ENCODE measurements at places on chromosomes 3 and 15.
A peak's percentile ranks its signal among the peaks of the same experiment; 100 is the strongest.

DNA sequence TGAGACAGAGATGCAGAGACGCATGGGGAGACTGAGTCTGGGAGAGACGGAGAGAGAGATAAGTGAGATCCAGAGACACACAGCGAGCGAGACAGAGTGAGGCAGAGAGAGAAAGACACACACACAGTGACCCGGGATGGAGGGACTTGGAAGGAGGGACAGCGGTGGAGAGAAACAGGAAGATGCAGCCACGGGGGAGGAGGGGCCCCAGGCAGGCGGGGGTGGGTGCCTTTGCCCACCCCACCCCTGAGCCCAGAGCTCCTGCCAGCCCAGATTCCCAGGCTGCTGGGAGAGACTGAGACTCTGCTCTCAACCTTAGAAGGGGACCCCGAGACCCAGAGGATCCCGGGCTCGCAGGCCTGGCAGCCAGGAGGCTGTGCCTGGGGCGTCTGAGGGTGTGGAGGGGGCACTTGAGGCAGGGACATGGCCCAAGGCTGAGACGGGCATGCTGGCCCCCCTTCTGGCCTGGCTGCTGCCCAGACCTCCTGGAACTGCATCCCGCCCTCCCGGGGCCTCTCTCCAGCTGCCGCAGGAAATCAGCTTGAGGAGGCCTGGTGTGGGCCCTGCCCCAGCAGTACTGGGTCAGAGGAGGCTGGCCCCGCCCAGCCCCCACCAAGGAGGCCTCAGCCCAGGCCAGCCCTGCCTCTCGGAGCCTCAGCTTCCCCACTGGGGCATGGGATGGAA lies 18.1 kb downstream of the H1-8 start:
- DNase-seq: no peak

GRCh38 chr3:125212509-125213363 lies at the start of gene SLC12A8:
SLC12A8 (minus strand) TSS chr3:125212748; CDS start chr3:125211349, 1,399 bp downstream.
- peak; percentile 42 for DNase-seq

DNA sequence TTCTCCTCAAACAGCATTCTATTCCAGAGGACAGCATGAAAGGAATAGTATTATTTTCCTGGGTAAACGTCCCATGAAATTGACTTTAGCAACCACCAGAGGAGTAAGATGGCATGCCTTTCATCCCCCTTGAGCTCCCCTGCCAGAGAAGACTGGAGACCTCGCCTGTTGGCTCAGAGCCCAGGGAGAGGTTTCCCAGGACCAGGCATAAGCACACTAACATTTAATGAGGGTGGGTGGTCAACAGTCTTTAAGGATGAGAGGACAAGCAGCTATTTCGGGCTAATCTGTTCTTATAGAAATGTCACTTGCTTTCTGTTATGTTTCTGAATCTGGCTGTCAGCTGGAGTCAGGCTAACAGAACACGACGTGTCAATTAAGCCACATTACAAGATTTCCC lies 390.5 kb downstream of the GABRG3 start:
- DNase-seq: no peak

DNA sequence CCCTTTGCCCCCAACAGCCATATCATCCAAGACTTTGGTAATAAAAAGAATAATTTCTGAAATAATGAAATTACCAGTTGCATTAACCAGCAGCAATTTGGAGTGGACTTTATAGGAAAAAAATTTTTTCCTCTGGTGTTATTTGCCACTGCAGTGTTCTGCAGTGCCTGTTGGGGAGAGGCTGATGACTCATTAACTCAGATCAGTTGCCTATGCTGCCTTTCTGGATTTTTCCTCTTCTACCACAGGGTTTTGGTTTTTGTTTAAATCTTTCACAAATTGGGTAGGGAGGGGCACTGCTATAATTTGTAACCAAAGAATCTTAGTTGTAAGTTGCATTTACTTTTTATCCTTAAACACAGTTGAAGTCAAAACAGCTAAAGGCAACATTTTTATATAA lies 22.7 kb downstream of the ATP6V1A start:
- DNase-seq: peak; percentile 55

DNA sequence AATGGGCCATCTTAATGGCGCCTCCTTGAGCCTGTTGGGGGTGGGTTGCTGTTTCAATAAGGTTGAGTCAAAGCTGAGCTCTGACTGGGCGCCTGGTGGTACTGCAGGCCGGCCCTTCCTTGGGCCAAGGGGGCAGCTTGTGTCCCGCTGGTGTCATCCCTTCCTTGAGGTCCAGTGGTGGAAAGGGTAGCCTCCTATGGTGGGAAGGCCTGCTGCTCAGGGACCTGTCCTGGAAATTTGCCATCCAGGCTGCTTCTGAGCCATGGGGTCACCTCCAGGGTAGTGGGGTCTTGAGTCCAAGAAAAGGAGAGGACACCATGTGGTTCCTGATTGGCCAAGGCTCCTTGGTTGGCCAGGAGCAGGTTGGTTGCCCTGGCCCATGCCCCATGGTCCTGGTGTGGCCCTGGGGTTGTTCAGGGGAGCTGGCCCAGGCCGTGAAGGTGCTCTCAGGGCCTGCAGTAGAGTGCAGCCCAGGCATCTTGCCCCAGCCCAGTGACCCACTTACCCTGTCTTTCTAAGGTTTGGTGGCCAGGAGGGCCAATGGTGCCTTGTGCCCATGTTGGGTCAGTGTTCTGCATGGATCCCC lies 188.7 kb downstream of the UBE3A start:
- DNase-seq: no peak

- DNase-seq: no peak
These were observed 88.8 kb downstream of the CRTC3 start for GRCh38 chr15:90618330-90619125.

GRCh38 chr15:32803631-32804030 lies 85.8 kb downstream of the GREM1 start:
- peak; percentile 8 for DNase-seq

GRCh38 chr3:182139627-182140357 lies 428.1 kb downstream of the SOX2 start:
- DNase-seq: no peak

DNA sequence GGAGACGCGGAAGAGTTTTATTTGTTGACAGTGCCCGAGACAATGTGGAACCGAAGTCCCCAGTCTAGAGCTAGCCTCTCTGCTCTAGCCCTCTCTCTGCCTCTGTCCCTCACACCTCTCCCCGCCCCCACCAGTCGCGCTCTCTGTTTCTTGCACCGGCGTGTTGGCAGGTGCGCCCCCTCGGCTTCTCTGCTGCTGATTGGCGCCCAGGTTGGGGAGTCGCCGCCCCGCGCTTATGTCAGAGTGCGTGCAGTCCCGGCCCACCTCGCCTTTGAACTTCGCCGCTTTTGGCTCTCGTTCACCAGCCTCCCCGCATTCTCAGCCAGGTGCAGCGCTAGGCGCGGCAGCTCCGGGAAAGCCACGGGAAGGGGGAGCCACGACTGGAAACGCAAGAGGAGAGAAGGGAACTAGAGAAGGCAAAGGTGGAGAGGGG lies at the start of gene SOX14:
Gene SOX14, plus strand, starts transcription at position 315 of the 433 bp plus-strand sequence. CDS start 470 bp downstream, outside the sequence.
- DNase-seq: no peak

GRCh38 chr3:25339225-25339624 lies 88.8 kb upstream of the RARB start:
- no peak for DNase-seq

DNA sequence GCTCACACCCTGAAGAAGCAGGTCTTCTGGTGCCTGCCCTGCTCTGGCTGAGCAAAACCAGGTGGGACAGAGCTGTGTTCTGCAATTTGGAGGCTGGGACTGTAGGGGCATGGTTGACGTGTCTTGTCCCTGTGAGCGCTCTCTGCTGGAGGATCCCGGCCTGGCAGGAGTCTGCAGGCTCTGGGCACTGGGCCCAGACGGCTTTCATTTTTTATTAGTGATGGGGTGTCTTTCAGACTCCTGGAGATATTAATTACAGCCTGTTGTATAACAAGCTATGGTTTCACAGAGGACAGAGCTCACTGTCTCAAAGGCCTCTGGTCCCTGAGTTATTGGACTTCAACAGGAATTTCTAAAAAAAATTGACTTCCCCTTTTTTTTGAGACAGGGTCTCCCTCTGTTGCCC lies 29.5 kb upstream of the ZNF710 start:
- peak; percentile 24 for DNase-seq

DNA sequence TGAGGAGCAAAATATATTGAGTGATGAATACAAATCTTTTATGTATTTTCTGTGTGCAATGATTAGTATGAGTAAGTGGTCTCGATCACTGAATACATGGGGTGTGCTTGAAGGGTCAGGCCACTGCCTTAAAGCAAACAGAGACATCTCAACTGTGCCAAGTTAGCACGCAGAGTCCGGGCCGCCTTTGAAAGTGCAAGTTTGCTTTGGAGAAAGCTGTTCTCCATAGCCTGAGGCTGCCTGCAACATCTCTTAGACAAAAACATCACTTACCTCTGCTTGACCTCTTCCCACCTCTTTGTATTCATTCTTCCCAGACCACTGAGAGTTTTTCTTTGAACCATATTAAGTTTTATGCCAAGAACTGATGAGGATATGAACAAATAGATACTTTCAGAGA lies 267.0 kb downstream of the ZBTB20 start:
- no peak for DNase-seq

DNA sequence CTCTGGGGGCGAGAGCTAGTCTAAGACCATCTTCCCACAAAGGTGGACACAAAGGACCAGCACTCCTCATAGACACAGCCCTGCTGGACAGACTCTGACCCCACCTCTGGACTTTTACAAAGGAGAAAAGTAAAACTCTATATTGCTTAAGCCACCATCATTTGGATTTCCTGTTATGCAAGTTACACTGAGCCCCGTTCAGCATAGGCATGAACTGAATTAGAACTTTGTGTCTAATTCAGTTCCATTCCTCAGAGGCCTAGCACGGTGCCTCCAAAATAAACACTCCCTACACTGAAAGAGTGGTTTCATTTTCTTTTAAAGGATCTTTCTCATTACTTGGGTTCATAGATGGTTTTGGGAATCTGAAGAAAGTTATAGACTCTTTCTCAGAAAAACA lies 79.2 kb upstream of the OCA2 start:
- DNase-seq: no peak

- DNase-seq: no peak
These were observed 29.3 kb downstream of the NGRN start for GRCh38 chr15:90294601-90295269.

GRCh38 chr3:139394116-139394515 lies 4.7 kb upstream of the COPB2 start:
- DNase-seq: no peak

GRCh38 chr3:197328198-197328597 lies 29.8 kb upstream of the DLG1 start:
- DNase-seq: no peak

GRCh38 chr3:8589880-8590556 lies 54.6 kb downstream of the SSUH2 start:
- DNase-seq: no peak

- DNase-seq: peak; percentile 92
These were observed 36.5 kb upstream of the SPTBN5 start for GRCh38 chr15:41930221-41930866.

DNA sequence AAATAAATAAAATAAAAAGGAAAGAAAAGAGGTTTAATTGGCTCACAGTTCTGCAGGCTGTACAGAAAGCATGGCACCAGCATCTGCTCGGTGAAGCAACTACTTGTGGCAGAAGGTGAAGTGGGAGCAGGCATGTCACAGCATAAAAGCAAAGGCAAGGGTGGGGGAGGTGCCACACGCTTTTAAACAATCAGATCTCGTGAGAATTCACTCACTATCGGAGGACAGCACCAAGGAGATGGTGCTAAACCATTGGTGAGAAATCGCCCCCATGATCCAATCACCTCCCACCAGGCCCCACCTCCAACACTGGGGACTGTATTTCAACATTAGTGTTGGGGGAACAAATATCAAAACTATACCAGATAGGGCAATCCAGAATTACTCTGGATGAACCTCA lies 15.3 kb downstream of the SCG3 start:
- DNase-seq: no peak

GRCh38 chr3:66302288-66302687 lies 81.5 kb downstream of the SLC25A26 start:
- no peak for DNase-seq

DNA sequence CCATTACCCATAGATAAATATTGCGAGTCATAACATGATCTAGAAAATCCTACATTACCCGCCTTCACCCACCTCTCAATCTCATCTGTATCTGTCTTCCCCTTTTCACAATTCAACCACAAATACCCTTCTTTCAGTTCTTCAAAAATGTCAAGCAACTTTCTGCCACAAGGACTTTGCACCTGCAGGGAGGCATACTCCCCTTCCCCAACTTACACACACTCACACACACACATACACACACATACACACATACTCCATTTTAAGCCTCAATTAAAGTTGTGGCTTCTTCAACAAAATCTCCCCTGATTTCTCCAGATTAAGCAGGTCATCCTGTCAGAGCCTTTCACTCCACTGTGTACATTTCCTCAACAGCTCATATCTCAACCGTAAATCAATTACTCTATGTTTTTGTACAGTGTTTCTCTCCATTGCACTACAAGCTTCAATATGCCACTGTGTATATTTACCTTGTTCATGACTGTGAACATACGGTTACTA lies 33.1 kb upstream of the CCDC50 start:
- DNase-seq: no peak

- no peak for DNase-seq
These were observed 214.6 kb upstream of the UBE2E2 start for GRCh38 chr3:22988566-22988965.
